ENCODE measurements at places on chromosomes 3 and 15.

GRCh38 chr3:13894096-13894806 lies 14.4 kb upstream of the WNT7A start:
- no peak for DNase-seq

GRCh38 chr15:38021259-38021658 lies 86.8 kb downstream of the TMCO5A start:
- no peak for DNase-seq

DNA sequence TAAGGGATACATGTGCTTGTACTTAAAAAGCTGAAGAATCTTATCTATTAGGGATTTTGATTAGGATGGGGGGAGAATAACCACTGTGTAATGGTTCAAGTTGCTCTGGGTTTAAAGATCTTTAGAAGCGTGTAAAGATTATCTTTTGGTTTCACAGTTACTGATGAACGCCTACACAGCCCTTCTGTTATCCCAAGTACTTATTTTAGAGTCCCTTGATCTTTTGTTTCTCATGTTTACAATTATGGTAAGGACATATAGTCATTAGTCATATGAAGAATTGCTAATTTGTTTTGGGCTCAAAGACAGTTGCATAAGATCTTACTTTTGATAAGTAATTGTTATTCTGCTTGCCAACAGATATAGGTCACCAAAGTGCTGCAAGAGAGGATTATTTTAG lies 160.1 kb downstream of the PLCL2 start:
- no peak for DNase-seq

- DNase-seq = no peak
Observed at GRCh38 chr3:107870943-107871638, 219.7 kb downstream of the CD47 start.

- no peak for DNase-seq
Observed at GRCh38 chr15:48409623-48410022, 78.4 kb downstream of the DUT start.
